Activated CD8-positive, alpha-beta memory T cell treated with anti-CD3 and anti-CD28 coated beads, Interleukin-2, amount 50 U/mL, for 4 hours (primary cell): ENCODE measurements at places on chromosomes 16 and 17.

DNA sequence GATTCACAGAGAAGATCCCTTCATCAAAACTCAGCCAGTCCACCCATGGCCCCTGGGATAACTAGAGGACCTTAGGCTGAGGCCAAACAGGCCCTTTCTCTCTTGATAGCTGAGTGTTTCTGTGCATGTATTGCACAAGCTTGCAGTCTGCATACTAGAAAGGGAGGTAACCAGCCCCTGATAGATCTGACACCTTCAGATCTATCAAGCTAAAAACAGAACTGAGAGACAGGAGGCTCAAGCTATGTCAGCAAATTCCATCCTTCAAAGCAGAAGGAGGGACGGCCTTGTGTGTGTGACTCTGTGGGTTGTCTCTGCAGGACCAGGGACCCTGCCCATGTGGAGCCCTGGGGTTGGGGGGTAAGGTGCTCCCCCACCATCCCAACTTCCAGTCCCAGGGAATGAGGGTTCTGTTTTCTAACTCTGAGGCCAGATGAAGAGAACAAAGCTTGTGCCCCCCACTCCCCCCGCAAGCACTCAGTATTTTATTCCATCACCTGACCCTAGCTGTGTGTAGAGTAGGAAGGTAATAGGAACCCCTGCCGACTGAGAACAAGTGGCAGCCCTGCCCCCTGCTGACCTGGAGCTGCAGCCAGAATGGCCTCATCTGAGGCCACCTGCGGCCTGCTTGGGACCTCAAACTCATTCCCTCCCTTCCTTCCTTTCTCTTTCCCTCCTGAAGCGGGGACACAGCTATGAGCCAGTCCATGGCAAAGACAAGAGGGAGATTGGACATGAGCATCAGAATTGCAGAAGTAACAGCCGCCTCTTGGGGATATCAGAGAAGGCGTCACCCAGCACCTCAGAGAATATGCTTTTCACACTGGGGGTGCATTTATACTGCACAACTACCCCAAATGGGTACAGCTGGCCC, 63.8 kb downstream of the SMPD3 start:
- no peak for DNase-seq

DNA sequence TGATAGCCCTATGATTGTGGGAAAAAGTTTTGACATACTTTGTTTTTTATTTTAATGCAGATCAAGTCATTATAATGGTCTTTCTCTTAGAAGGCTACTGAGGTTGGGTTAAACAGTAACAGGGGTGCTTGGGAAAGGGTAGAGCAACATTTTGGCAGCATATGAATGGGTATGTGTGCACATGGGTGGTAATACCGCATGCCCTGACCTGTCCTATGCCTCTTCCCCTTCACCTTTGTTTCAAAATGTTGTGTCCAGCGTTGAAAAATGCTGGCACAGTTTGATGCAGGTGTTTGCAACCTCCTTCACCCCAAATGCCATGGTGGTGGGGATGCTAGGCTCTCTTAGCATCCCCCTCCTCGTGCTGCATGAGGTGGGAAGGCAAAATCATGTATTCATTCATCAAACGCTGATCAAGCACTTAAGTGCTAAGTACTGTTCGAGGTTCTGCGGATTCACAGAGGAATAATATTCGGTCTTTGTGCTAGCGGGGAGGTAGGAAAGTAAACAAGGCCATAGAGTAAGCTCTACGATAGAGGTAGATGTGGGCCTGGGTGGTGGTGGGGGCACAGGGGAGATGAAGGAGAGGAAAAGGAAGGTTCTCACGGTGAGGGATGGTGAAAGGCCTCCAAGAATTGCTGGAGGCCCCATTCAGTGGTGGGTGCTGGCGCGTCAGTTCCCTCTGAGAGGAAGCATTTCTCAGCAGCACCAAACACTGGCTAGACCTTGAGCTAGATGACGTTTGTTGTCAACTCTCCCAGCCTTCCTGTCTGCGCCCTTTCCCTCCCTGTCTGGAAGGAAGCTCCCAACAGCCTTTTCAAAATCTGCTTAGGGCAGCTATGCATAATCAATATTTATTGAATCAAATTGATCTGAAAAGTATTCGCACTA, 13.3 kb upstream of the MARCHF10 start:
- DNase-seq, result no peak

DNA sequence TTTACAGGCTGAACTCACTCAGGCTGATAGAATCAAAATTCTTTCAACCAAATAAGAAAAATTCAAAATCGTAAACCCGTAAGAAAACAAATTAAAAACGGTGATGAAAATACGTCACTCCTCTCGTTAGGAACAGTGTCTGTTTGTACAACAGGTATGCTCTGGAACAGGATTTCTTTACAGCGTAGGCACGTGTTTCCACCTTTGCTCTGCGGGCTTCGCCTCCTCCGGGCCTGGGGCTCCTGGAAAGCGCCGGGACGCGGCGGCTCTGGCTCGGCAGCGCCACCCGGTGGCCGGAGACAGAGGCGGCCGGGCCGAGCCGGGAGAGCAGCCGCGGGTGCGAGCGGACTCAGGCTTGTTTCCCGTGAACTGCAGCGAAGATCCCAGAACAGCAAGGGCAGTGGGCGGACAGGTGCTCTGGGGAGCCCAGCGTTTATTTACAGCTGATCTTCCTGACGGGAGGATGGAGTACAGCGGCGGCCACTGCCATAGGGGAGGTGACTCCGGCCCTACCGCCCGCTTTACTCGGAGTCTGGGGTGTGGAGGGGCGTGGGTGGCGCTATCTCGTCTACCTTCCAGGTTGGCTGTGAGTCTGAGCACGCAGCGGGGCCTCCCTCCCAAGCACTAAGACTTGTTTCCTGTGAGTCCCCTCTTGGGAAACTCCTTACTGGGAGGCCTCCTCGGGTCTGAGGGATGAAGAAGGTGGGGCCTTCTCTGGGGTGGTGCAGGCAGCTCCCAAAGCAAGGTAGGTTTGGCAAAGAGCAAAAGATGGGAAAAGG, 40.5 kb upstream of the ATP2A3 start:
- DNase-seq, result peak; percentile 59

- DNase-seq, result no peak
These were observed 146.6 kb downstream of the IRF8 start for GRCh38 chr16:86045591-86045971.

- peak; percentile 66 for DNase-seq
These were observed at the start of gene CCDC57 for GRCh38 chr17:82212331-82213250. CCDC57 (minus strand) TSS chr17:82212842; CDS start chr17:82201944, 10,898 bp downstream.

DNA sequence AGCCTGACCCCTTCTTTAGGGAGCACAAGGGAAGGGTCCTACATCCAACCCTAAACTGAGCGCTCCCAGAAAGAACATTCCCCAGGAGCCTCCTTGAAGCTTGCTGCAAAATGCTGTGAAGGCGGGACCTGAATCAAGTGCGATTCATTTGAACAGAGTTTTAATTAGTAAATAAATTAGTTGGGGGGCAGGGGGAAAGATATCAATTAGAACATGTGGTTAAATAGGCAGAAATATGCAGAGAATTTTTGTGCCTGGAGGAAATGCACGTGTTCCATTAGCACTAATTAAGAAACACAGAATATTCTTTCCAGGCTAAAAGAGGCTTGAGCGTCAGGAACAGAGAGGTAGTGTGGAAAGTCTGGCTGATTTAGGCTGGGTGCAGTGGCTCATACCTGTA, 38.5 kb upstream of the SHISA9 start:
- DNase-seq, result no peak

DNA sequence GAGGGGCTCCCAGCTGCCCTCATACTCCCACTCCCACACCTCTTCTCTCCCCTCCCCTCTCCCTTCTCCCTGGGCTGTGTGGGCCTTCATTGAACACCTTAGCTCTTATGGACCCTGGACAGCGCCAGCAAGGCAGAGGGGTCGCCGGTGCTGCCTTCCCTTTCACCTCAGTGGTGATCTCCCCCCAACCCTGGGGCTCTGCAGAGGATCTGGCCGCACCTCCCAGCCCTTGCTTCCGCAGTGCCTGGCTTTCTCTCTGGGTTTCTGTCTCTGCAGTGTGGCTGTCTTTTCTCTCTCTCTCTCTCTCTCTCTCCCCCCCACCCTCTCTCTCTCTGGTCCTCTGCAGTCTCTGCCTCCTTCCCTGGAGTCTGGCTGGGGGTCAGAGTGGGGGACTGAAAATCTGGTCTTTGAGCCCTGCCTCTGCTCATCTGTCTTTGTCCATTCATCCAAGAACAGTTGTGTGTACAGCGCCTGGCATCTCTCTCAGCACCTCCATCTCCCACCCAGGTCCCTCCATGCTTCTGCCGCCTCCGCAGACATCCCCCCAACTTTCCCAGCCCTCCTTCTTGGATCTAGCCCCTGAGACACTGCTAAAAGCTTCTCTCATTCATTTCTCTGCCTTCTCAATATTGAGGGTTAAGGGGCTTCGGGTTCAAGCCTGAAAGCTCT, 1.1 kb downstream of the SEZ6L2 start:
- DNase-seq, result no peak

DNA sequence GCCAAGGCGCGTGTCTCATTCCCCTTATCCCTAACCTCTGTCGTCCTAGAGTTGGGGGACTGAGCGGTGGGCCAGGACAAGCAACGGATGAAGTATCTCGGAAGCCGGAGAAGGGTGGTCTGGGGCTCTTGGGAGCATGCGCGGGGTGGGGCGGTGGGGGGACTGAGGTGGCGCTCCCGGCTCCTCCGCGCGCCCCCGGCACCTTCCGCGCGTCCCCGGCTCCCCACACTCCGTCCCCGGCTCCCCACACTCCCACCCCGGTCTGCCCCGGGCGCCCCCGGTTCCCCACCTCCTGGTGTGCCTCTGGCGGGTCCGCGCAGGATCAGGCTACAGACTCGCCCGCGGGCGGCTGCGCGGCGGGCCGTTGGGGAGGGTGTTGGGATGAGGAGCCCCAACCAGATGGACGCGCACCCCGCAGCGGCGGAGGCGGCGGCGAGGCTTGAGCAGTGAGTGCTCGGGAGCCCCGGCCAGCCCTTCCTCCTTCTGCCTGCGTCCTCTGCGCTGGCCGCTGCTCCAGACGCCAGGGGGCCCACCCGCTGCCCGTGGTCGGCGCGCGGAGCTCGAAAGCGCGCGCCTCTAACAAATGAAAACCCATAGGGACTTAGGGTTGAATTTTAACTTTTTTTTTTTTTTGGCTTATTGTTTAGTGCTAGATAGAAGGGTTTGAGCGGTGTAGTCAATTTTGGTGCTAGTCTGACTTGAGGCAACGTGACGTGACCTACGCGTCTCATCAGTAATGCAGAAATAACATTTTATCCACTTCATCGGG, 5.6 kb upstream of the CRYM start:
- DNase-seq, result no peak

GRCh38 chr17:1486802-1487695, 5.4 kb downstream of the MYO1C start:
- DNase-seq, result peak; percentile 83

DNA sequence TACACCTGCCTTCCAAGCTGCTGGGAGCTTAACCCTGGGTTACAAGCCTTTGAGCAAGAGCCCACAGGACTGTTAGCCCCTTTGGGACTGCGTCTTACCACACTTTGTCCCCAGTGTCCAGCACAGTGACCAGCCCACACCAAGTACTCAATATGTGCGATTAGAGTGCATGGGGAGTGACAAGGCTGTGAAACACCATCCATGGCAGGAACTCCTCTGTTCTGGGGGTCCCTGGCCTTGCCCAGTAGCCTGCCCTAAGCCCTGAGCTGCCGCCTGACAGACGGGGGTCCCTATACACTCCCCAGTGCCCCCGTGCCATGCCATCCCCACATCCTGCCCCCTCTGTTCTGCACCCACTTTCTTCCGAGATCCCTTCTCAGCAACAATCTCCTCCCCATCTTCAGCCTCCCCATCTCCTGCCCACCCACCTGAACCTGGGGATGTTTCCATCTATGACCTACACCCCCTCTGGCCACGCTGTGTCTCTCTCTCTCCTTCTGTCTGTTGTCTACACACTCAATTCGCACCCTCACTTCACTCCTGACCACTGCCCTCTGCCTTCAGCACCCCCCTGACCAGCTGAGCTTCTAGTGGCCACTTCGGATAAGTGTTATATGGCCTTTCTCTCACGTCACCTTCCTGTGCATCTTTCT, 112.9 kb upstream of the SMURF2 start:
- no peak for DNase-seq

DNA sequence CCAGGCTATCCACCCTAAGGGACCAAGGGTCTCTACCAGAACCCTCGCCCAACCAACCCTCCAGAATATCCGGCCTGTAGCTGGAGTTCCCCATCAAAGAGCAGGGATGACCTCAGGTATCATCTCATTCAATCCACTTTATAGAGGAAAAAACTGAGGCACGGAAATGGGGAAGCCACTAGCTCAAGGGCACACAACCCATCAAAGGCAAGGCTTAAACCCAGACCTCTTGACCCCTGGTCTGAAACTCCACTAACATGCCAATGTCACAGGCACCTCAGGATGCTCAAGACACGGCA, 1.6 kb downstream of the TBC1D10B start:
- DNase-seq, result no peak

DNA sequence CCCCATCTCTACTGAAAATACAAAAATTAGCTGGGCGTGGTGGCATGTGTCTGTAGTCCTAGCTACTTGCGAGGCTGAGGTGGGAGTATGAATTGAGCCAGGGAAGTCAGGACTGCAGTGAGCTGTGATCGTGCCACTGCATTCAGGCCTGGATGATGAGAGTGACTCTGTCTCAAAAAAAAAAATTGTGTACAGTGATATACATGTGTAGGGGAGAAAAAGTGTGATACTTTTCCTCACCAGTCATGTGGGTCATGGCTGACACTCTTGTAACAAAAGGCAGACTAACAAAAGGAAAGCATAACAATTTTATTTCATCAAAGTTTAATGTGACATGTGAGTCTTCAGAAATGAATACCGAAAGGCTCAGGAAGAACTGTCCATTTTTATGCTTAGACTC, 2.0 kb upstream of the ABCC12 start:
- DNase-seq, result no peak

- DNase-seq, result peak; percentile 66
These were observed 596 bp downstream of the UNKL start for GRCh38 chr16:1413684-1414531.

GRCh38 chr16:68893710-68894705, 50.7 kb downstream of the TANGO6 start:
- DNase-seq, result no peak

DNA sequence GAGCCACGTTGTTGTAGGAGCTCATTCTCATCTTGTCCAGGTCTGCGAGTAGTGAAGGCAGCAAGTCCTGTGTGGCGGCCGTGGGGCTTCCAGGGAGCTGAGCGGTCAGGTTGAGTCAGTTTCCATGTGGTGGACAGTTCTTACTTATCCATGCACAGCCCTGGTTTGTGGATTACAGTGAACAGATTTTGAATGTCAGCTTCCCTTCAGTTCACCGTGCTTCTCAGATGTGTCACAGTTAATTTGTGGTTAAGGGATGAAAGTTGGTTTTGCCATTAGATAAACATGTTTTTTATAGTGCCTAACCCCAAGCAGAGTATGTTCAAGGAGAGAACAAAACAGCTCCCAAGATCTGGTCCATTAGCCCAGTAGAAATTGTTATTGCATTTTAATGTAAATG, 103.1 kb downstream of the RPTOR start:
- DNase-seq, result no peak
